ENCODE measurements at places on chromosomes 7 and 10.

- DNase-seq: no peak
These were observed 12.8 kb downstream of the SH3PXD2A start for GRCh38 chr10:103842605-103843004.

DNA sequence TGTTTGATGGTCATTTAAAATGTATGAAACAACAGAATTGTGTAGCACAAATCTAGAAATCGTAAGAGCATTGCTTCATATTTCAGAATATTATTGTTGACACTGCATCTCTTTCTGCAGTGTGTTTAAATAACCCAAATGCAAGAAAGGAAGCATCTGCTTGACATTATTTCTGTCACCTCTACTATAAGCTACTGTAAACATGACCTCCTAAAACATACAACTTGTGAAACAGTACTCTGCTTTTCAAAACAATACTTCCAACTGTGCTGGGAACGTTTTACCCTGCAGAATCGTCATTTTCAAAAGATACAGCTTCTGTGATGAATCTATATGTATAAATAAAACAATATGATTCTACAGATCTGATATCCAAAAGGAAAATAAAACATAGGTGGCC, 82.0 kb downstream of the RNF133 start:
- DNase-seq: no peak

GRCh38 chr10:98833542-98833941, 386.8 kb upstream of the HPS1 start:
- no peak for DNase-seq

DNA sequence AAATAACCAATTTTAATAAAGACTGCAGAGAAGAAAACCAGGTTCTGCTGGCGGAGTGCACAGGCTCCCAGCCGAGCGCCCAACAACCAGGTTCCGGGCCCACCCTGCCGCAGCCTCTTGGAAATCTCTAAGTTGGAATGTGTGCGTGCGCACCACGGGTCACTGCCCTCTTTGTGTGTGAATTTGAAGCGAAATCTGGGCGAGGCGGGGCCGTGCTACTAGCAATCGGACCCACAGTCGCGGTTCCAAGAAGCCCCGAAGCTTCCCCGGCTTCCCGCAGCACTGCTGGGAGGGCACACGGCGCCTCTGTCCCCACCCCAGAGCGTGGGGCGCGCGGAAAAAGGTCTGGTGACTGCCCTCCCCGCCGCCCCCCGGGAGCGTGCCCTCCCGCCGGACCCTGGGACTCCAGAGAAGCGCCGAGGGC, 666 bp upstream of the MAP3K8 start:
- no peak for DNase-seq

DNA sequence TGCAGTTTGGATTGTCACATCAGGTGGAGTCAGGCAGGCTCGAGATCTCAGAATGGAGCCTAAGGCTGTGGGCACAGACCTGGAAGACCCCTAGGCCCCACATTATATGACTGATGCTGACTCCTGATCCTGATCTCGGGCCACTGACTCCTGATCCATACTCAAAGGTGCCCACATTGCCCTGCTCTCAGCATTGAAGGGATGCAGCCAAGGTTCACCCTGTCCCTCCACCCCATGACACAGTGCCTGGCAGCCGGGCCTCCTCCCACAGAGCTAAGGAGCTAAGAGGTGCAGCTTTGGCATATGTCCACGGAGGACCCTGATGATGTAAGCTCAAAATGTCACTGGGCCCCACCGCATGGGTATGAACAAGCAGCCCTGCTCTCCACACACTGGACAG, 36.6 kb downstream of the TCERG1L start:
- no peak for DNase-seq

GRCh38 chr7:106425017-106425719, 140.4 kb upstream of the NAMPT start:
- peak; percentile 69 for DNase-seq

DNA sequence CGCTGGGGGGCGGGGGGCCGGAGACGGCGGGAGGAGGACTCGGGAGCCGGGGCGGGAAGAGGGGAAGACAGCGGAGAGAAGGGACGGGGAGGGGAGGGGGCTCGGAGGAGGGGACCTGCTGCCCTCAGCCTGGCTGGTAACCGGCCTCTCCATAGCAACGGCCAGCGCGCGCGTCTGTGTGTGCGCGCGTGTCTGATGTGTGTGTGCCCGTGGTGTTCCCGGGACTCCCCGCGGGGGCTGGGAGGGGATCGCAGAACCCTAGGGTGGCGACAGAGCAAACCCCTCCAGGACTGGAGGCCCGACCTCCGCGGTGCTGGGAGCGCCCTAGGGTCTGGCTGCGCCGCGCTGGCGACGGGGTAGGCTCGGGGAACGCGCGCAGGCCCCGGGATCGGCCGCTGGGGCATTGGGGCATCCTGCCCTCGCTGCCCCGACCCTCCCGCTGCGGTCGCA, 356.3 kb downstream of the DNAJB6 start:
- DNase-seq: no peak

GRCh38 chr7:6650086-6650485, 13.0 kb downstream of the ZNF316 start:
- DNase-seq: no peak

DNA sequence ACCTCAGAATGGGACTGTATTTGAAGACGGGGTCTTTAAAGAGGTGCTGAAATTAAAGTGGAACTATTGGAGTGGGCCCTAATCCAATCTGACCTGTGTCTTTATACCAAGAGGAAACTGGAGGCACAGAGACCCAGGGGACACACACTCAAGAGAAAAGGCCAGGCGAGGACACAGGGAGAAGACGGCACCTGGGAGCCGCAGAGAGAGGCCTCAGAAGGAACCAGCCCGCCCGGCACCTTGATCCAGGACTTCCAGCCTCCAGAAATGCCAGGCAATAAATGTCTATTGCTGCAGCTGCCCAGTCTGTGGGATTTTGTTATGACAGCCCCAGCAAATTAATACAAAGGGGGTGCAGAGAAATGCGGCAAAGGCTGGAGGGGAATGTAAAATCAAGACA, 10.5 kb downstream of the CARD11 start:
- DNase-seq: no peak

DNA sequence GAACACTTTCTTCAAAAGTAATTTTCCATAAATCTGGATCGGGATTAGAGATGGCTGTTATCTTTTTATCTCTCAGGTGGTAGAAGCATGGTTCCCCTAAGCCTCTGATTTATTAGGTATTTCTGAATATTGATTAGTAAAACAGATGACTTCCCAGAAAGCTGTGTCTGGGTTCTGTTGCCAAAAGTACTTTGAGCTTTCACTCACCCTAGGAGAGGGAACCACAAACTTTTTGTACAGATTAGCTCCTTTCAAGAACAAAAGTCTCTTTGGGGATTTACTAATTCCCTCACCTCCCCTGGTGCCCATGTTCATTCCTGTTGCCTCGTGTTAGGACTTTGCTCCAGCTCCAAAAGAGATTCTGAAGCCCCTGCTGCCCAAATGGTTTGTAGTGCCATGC, 46.7 kb upstream of the STRIP2 start:
- DNase-seq: no peak

- no peak for DNase-seq
These were observed 11.6 kb upstream of the SVIL start for GRCh38 chr10:29646238-29646902.

GRCh38 chr10:127338399-127339110, 142.2 kb upstream of the INSYN2A start:
- no peak for DNase-seq

GRCh38 chr10:8035006-8035640, 19.4 kb upstream of the GATA3 start:
- no peak for DNase-seq

Data from stimulated activated CD4-positive, alpha-beta T cell treated with anti-CD3 and anti-CD28 coated beads, Interleukin-1b, Interleukin-23, amount 100 ng/mL, for 24 hours (primary cell).